Hematopoietic multipotent progenitor cell treated with erythropoietin and hydrocortisone succinate and interleukin-3 and kit ligand, for 15 days (in vitro differentiated cells): ENCODE measurements at places on chromosomes 4 and X.

DNA sequence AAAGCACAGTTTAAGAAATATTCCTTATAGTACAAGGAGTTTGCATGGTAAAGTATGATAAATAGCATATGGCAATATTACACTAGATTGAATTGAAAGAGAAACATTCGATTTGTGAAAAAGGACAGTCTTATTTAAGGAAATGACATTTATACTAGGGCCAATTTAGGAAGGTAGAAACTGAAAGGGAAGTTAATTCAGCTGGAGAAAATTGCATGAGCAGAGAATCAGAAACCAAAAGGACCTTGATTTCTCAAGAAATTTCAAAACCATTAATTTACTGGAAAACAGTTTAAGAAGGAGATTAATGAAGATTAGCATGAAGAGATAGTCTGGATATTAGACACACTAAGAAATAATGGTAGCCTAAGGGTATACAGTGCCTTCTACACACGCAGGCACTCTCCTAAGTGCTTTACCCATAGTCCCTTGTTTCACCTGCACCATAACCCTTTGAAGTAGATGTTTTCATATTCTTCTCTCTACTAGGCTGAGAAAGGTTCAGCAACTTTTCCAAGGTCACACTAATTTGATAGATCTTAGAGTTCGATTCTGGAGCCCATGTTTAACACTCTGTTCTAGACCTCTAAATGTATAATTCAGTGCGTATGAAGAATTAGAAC, 259.1 kb upstream of the SLIT2 start:
- no peak for DNase-seq

DNA sequence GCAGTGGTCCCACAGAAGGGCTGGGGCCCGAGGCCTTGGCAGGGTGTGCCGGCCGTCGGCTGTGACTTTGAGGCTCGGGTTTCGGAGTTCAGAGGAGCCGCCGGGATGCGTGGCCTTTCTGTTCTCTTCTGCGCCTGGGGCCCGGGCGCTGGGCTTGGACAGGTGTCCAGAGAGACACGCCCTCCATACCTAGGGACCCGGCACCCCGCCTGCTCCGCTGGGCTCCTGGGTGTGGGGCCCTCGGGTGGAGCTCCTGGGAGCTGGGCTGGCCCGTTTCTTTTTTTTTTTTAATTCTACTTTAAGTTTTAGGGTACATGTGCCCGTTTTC, 11.3 kb downstream of the FGFRL1 start:
- no peak for DNase-seq

GRCh38 chr4:77538574-77539157, 67.0 kb upstream of the CXCL13 start:
- no peak for DNase-seq

DNA sequence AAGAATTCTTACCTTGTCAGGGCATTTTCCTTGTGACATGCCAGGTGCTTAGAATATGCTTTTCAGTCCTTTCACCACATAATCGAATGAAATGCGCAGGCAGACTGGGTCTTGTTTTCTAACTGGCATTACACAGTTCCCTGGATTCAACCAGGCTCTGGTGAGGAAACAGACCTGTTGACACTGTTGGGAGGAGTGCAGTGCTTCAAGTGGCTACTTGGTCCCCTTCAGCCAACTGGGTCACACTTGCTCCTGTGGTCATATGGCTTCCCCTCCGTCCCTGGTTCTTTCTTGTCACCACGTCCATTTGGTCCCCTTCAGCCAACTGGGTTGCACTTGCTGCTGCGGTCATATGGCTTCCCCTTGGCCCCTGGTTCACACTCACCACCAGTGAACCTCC, 9.7 kb downstream of the SMIM20 start:
- DNase-seq = no peak

GRCh38 chr4:182042945-182043344, 200.3 kb upstream of the TENM3 start:
- DNase-seq = no peak

DNA sequence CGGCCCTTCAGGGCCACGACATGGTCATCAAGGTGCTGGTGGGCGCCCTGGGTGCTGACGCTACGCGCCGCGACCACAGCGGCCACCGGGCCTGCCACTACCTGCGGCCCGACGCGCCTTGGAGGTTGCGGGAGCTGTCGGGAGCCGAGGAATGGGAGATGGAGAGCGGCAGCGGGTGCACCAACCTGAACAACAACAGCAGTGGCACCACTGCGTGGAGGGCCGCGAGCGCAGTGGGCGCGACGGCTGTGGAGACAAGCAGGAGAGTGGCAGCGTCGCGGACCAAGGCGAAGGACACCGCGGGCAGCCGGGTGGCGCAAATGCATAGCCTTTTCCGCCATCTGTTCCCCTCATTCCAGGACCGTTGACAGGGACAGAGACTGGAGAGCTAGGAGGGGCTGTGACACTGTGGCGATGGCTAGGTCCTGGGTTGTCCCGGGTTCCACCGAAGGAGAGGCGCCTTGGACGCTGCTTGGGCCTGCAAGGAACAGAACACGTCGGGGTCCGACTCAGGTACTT, 919 bp downstream of the SOWAHD start:
- DNase-seq = no peak

GRCh38 chr4:159542296-159542695, 439.4 kb downstream of the RAPGEF2 start:
- DNase-seq = no peak

- DNase-seq = no peak
These were observed 170.0 kb downstream of the MID1 start for GRCh38 chrX:10450229-10450958.

DNA sequence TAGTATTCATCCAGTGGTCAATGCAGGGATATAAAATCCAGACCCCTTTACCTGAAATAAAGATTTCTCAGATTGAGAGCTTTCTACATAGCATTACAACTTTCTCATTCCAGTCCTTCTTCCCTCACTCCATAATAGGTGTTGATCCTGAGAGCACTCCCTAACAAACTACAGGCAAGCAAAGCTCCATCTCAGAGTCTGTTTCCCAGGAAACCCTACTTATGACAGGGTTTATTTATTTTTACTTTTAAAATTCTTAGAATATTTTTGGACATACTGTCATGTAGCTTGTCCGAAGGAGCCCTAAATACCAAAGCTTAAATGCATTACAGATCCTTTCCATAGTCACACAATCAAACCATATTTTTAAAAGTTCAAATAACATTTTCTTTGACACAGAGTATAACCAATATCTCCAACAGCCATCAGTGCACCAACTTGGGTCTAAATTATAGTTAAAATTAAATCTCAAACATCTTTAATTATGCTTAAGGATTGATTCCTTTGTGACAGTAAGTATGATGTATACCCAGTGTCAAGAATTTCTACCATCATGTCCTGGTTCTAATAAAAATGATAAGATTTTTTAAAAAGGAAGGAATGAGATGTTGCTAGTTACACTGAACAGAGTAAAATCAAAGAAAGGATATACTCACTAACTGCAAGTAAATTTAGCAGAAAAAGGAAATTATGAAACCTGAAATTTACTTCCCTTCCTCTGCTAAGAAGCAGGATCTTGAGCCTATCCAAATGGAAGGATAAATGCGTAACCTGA, 580.4 kb upstream of the ADGRL3 start:
- no peak for DNase-seq

GRCh38 chr4:110487873-110488272, 11.9 kb downstream of the ENPEP start:
- DNase-seq = no peak

- no peak for DNase-seq
These were observed 71.4 kb downstream of the CCKAR start for GRCh38 chr4:26418850-26419249.

DNA sequence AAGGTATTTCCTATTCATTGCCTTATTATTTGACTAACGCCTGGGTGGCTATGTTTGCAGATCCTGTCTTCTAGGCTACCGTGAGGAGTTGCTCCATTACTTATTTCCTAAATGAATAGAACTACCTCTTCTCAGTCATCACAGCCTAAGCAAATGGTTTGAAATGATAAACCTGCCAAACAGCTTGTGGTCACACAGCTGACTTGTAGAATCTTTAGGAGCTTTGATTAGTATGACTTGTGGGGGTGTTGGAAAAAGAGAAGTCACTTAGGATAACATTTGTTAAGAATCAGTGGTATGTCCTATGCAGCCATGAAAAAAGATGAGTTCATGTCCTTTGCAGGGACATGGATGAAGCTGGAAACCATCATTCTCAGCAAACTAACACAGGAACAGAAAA, 169.3 kb downstream of the PPARGC1A start:
- no peak for DNase-seq

- DNase-seq = no peak
These were observed 11.8 kb upstream of the SH3RF1 start for GRCh38 chr4:169282429-169283113.

- DNase-seq = no peak
These were observed 36.1 kb upstream of the RNF150 start for GRCh38 chr4:141169391-141169790.

GRCh38 chrX:132188175-132188574, 31.1 kb downstream of the RAP2C start:
- DNase-seq = no peak
